Natural killer cell (primary cell): ENCODE measurements at places on chromosomes 5 and 9.

- no peaks in the 10 kb centered on the region for H3K27me3 ChIP-seq
- no peak for DNase-seq
- H3K4me3 ChIP-seq = peak overlapping the region; percentile 68
- H3K36me3 ChIP-seq = peaks cover 9% of the 10 kb centered on the region
- H3K27ac ChIP-seq = no peak overlapping the region
Measured at GRCh38 chr5:80653502-80653901, 950 bp upstream of the MSH3 start.

DNA sequence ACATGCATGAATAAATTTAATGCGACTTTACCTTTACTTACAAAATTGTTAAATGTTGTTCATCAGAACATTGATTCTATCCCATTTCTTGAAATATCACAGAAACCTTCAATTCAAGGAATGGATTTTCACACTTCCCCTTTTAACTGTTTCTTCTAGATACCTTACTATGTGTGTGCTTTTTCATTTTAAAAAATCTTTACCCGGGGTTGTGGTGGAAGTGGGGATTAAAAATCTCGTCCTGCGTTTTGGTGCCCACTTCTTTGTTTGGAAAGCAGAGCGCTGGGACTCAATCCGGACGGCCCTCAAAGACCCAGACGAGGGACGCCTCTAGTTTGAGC is 5.8 kb upstream of the MEF2C start:
- peaks cover 7% of the 10 kb centered on the region for H3K27me3 ChIP-seq
- no peak for DNase-seq
- peak overlapping the region; percentile 44 for H3K4me3 ChIP-seq
- H3K4me1 ChIP-seq = peaks cover 12% of the 10 kb centered on the region

GRCh38 chr9:74742191-74742790 is 145.4 kb downstream of the TRPM6 start:
- DNase-seq = no peak
- no peaks in the 10 kb centered on the region for H3K4me1 ChIP-seq
- no peaks in the 10 kb centered on the region for H3K36me3 ChIP-seq

DNA sequence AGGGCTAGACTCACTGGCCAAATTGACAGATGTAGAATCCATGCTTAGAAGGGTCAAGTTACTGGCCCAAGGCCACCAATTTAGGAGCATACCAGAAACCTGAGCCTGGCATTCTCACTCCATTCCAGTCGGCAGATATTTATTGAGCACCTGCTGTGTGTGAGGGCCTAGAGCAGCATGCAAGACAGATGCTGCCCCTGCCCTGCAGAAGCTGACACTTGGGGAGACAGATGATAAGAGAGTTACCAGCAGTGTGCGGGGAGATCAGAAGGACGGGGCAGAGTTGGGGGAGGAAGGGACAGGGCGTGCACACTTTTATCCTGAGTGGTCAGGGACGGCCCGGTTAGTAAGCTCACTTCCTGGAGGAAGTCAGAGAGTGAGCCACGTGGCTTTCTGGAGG is 111.5 kb upstream of the RAPGEF1 start:
- H3K4me1 ChIP-seq = no peaks in the 10 kb centered on the region
- no peak overlapping the region for H3K4me3 ChIP-seq
- no peaks in the 10 kb centered on the region for H3K27me3 ChIP-seq
- H3K27ac ChIP-seq = no peak overlapping the region
- no peaks in the 10 kb centered on the region for H3K36me3 ChIP-seq

DNA sequence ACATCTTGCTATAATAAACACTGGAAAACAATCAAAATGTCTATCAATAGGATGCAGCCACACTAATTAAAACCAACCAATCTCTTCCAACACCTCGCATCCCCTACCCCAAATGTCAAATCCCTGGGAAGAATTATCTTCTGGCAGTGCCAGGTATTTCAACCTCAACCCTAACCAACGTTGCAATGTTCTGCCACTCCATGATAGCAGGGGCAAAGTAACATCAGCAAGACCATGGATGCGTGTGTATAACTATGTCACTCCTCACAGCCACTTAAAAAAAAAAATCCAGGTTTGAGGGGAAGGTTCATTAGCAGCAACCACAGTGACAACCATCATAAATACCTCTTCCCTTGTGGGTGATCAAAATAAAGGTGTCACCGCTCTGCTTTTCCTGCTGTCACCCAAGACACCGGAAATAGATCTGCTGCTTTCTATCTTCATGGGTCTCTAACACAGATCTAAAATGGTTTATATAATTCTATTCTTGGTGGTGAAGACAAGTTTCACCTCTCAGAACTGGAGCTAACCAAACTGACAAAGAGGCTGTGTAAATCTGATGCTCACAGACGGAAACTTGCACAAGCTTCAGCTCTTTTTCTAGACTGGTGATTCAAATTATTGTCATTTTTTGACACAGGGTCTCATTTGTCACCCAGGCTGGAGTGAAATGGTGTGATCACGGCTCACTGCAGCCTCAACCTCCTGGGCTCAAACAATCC is 9.9 kb downstream of the HSPA9 start:
- peak overlapping the region; percentile 89 for H3K27ac ChIP-seq
- H3K4me1 ChIP-seq = peaks cover 46% of the 10 kb centered on the region
- no peak overlapping the region for H3K4me3 ChIP-seq
- peaks cover 67% of the 10 kb centered on the region for H3K36me3 ChIP-seq
- no peaks in the 10 kb centered on the region for H3K27me3 ChIP-seq
- peak; percentile 34 for DNase-seq

- no peaks in the 10 kb centered on the region for H3K4me1 ChIP-seq
- H3K27me3 ChIP-seq = no peaks in the 10 kb centered on the region
- H3K36me3 ChIP-seq = no peaks in the 10 kb centered on the region
- H3K4me3 ChIP-seq = no peak overlapping the region
Measured at GRCh38 chr5:83559118-83559785, 87.7 kb downstream of the VCAN start.

DNA sequence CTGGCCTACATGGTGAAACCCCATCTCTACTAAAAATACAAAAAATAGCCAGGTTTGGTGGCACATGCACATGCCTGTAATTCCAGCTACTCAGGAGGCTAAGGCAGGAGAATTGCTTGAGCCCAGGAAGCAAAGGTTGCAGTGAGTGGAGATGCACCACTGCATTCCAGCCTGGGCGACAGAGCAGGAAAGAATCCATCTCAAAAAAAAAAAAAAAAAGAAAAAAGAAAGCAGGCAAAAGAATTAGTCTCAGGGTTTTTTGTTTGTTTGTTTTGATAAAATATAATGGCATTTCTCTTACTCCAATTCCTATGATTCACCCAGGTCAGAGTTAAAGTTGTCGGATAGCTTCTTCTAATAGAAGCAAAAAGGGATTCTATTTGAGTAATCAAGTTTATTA is 67.0 kb upstream of the ATG10 start:
- no peaks in the 10 kb centered on the region for H3K4me1 ChIP-seq
- H3K4me3 ChIP-seq = no peak overlapping the region
- no peak overlapping the region for H3K27ac ChIP-seq
- no peaks in the 10 kb centered on the region for H3K27me3 ChIP-seq

GRCh38 chr9:618478-618877 is 223.0 kb upstream of the DMRT1 start:
- H3K36me3 ChIP-seq = no peaks in the 10 kb centered on the region
- no peaks in the 10 kb centered on the region for H3K27me3 ChIP-seq
- peaks cover 3% of the 10 kb centered on the region for H3K4me1 ChIP-seq
- DNase-seq = no peak

DNA sequence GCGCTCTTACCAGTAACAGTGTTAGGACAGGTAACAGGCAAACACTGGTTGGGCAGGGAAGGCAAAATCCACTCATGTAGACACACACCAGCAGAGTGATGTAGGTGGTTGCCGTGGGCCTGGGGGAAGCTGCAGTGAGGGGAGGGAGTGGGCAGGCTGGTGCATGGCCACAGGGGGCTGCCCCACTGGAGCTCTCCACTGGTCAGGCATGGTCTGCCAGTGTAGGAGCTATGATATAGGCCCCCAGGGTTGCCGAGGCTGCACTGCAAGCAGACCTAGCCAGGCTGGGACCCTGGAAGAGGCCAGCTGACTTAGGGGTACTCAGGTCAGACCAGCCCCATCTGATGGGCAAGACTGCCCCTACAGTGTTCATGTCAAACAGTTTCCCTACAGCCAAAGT is 154.6 kb downstream of the GDNF start:
- no peaks in the 10 kb centered on the region for H3K36me3 ChIP-seq
- no peak overlapping the region for H3K4me3 ChIP-seq
- no peak overlapping the region for H3K27ac ChIP-seq

DNA sequence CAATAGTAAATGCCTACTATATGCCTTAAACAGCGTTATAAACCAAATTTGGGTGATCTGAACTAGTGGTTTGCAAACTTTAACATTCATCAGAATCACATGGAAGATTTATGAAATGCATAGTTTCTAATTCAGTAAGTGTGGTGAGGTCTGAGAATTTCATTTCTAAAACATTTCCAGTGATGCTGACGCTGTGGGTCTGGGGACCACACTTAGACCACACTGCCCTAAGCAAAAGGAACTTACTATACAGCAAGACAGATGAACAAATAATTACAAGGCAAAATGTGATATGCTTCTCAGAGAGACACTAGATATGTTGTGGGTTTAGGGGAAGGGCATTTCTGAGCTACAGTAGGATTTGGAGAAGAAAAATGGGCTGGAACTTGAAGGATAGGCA is 72.6 kb downstream of the OXCT1 start:
- no peaks in the 10 kb centered on the region for H3K27me3 ChIP-seq
- DNase-seq = no peak
- H3K4me3 ChIP-seq = no peak overlapping the region
- no peak overlapping the region for H3K27ac ChIP-seq
- no peaks in the 10 kb centered on the region for H3K4me1 ChIP-seq

DNA sequence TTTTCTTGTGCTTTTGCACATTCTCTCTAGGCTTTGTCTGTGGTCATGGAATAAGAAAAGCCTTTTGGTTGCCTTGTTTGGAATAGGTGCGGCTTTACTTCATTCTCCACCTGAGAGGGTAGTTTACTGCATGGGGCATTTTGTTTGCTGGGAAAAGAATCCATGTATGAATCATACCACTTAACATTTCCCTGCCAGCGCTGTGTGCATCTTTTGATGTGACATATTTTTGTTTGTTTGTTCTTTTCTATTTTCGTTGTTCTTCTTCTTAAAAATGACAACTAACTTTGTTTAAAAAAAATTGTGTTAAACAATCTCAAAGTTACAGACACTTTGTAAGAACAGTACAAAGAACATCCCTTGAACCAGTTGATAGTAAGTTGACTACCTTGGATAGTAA is 113.2 kb downstream of the GCNT1 start:
- H3K4me3 ChIP-seq = peak overlapping the region; percentile 25
- peaks cover 29% of the 10 kb centered on the region for H3K4me1 ChIP-seq
- H3K36me3 ChIP-seq = no peaks in the 10 kb centered on the region
- no peak overlapping the region for H3K27ac ChIP-seq
- no peak for DNase-seq

- no peak overlapping the region for H3K27ac ChIP-seq
- H3K36me3 ChIP-seq = no peaks in the 10 kb centered on the region
- no peak overlapping the region for H3K4me3 ChIP-seq
- H3K4me1 ChIP-seq = peaks cover 30% of the 10 kb centered on the region
- no peaks in the 10 kb centered on the region for H3K27me3 ChIP-seq
- DNase-seq = no peak
Measured at GRCh38 chr5:82356021-82356420, 77.9 kb upstream of the RPS23 start.

DNA sequence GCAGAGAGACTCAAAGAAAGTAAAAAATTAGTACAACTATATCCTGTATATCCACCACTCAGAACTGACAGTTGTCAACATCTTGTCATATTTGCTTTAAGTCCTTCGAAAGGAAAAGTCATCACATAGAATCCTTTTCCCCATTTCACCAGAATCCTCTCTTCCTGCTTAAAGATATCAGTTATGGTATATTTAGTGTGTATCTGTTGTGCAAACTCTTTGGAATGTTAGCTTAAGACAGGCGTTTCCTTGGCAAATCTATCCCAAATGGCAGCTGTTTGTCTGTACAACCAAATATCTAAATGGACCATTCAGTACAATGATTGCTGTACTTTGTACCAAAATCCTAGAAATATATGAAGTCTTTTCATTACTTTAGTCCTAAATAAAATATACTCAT is 98.5 kb downstream of the ITGA1 start:
- no peaks in the 10 kb centered on the region for H3K4me1 ChIP-seq
- no peak for DNase-seq
- no peaks in the 10 kb centered on the region for H3K27me3 ChIP-seq
- H3K27ac ChIP-seq = no peak overlapping the region
- H3K36me3 ChIP-seq = no peaks in the 10 kb centered on the region

- H3K27me3 ChIP-seq = no peaks in the 10 kb centered on the region
- no peak overlapping the region for H3K27ac ChIP-seq
- no peaks in the 10 kb centered on the region for H3K4me1 ChIP-seq
- H3K36me3 ChIP-seq = no peaks in the 10 kb centered on the region
Measured at GRCh38 chr5:105684799-105685198, 1985.9 kb downstream of the EFNA5 start.

DNA sequence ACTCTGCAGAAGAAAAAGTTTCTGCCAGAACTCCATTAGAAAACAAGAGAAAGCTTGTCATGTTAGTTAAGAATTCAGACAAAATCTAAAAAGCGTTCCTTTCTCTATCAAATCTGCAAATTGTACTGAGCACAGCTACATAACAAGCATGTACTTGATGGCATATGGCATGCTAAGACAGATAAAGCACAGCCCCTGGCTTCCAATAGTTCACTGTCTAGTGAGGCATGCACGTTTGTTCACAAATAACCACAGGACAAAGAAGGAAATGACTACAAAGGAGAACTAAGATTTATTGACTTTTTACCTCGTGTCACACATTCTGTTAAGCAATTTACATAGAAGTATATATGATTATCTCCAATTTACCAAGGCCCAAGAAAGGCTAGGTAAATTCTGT is 518.2 kb upstream of the TLE4 start:
- H3K27ac ChIP-seq = no peak overlapping the region
- no peak overlapping the region for H3K4me3 ChIP-seq
- no peaks in the 10 kb centered on the region for H3K27me3 ChIP-seq

GRCh38 chr5:63825984-63826383 is 136.3 kb downstream of the HTR1A start:
- H3K27me3 ChIP-seq = no peaks in the 10 kb centered on the region
- DNase-seq = no peak
- H3K4me3 ChIP-seq = no peak overlapping the region
- no peaks in the 10 kb centered on the region for H3K36me3 ChIP-seq
- H3K27ac ChIP-seq = no peak overlapping the region

DNA sequence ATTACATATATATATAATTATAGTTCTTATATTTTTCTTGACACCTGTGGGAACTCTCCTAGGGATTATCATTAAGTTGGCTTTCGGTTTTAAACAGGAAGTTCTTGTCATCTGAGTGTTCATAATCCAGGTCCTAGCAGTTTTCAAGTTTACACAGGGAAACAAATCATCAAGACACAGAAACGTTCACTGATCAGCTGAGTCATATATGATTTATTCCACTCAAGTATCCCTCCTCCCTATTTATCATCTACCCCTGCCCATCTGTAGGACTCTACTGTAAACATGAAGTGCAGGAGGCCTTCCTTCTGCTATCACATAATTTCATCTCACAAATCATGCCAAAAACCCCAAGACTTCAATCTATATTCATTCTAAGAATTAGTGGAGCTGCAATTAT is 6.3 kb downstream of the SLC25A51 start:
- no peaks in the 10 kb centered on the region for H3K27me3 ChIP-seq
- H3K4me3 ChIP-seq = no peak overlapping the region
- DNase-seq = no peak
- H3K27ac ChIP-seq = no peak overlapping the region
- H3K4me1 ChIP-seq = no peaks in the 10 kb centered on the region
